ENCODE measurements at places on chromosomes 2 and 18.
A peak's percentile ranks its signal among the peaks of the same experiment; 100 is the strongest.

DNA sequence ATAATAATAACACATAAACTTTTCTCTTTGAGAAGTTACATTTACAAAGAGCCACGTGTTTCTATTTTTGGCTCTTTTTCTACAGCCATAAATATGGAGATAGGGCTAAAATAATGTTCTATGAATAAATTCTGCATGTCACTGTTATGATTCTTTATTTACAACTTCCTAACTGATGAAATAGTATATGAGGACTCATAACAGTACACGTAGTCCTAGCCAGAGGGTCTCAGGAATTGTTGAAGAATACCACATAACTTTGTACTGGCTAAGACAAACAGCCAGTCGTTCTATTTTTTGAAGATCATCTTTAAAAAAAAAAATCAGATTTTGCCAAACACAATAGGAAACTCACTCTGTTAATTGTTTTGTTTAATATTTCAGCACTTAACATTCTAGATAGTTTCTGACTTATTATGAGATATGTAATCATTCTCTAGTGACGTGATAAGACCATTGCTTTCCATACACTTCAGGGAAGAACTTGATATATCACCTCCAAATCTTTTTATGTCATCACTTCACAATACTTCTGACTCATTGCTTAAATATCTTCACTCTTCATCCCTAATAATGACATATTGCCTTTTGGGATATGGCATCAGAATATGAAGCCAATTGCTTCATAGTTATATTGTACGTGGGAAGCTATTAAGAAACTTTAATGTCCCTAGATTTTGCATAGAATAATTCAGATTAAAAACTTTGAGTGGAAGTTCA, 256.1 kb downstream of the XIRP2 start:
- DNase-seq: no peak

- DNase-seq: no peak
These were observed 471.1 kb upstream of the FAM98A start for GRCh38 chr2:34070196-34070595.

GRCh38 chr18:36179562-36180355, 7.5 kb upstream of the MOCOS start:
- DNase-seq: no peak

GRCh38 chr2:70745276-70745825, 22.6 kb downstream of the ADD2 start:
- no peak for DNase-seq

DNA sequence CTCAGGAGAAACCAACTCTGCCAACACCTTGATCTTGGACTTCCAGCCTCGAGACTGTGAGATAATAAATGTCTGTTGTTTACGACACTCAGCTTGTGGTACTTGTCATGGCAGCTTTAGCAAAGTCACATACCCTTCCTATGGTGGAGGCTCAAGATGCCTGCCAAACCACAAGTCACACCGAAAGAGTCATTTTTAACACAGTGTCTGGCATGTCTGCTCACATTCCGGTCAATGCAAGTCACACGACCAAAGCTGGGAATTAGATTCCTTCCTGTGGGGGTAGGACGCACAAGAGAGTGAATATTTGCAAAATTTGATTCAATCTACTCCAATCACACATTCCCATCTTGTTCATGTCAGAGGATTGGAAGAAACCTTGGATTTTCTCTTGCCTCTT, 24.6 kb downstream of the KCNE4 start:
- no peak for DNase-seq

DNA sequence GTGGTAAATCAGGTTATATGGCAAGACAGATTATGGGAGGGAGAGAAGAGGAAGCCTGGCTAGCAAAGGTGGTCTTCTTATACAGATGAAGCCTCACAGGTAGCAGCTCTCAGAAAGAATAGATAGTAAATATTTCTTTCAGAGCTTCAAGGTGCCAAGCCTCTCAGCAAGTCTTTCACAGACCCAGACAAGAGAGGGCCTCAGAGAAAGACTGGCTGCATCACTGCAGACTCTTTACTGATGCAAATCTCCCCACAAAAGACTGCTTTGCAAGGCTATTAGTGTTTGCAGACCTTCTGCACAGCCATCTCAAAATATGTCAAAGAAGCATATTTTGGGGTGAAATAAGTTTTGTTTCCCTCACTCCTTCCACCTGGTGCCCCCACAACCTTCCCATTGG, 372.4 kb upstream of the RND3 start:
- no peak for DNase-seq

DNA sequence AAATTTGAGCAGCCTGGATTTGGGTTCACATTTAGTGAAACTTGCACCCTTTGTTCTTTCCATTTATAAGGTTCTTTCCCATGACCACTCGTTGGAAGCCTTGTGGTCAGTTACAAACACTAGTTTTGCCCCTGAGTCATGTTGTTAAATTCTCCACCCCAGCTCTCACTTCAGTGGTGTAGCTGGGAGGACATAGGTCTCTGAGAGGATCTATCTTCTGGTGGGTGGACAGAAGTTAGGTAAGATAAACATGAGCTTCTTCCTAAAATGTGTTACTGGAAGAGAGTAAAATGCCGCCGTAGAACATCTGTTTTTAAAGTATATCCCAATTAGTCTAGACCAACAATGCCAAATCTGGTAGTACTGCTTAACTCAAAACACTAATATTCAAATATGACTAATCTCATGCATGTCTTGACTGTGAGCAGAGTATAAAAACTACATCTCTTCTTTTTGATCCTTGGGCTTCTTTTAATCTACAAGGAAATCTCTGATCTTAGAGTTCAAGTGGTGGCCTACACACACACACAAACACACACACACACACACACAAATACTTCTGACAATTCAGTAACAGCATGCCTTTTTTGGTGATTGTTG, 162.6 kb upstream of the FN1 start:
- no peak for DNase-seq

DNA sequence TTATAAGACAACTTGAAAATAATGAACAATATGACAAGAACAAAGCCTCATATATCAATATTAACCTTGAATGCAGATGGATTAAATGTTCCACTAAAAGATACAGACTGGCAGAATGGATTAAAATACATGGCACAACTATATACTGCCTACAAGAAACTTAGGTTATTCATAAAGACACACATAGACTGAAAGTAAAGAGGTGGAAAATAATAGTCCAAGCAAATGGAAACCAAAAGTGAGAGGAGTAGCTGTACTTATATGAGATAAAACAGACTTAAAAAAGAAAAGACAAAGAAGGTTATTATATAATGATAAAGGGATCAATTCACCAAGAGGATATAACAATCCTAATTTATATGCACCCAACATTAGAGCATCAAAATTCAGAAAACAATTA, 18.2 kb downstream of the LMAN1 start:
- no peak for DNase-seq

- DNase-seq: no peak
These were observed 48.9 kb downstream of the BMPR2 start for GRCh38 chr2:202425036-202425435.

DNA sequence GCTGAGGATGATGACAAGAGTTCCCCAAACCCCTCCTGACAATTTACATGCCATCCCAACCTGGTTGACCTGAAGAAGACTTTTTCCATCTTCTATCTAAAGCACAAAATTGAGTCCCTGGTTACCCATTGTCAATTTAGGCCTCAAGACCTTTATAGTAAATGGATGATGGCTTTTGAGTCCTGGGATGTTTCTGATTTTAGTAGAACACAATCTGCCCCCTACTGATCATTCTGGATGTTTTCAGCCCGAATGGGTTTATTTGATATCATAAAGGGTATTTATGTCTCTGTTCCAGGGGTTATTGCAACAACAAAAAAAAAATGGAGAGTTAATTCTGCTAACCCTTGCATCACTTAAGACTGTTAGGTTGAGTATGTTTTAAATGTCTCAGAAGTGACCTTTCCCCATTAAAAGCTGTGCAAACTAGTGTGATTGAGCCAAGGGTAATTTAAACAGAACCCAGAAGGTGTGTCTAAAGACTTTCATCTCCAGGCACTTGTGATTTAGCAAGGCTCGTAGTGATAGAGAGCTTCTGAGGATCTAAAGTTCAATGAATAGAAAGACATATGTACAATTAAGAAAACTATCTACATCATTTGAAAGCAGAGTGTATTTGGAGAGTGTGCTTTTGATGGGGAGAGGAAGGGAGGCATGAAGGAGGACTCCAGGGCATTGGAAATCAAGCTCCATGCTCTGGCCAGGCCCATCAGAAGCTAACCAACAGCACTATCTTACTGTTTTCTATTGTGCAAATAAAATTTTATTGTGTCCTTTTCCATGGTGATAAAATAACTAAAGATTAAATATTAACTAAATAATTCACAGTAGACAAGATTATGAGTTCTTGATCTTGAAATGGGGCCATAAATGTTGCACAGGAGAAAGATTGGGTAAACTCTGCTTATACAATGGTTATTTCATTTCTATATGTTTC, 96.6 kb upstream of the NOSTRIN start:
- no peak for DNase-seq

GRCh38 chr2:191038741-191039140, 24.8 kb upstream of the STAT1 start:
- no peak for DNase-seq

DNA sequence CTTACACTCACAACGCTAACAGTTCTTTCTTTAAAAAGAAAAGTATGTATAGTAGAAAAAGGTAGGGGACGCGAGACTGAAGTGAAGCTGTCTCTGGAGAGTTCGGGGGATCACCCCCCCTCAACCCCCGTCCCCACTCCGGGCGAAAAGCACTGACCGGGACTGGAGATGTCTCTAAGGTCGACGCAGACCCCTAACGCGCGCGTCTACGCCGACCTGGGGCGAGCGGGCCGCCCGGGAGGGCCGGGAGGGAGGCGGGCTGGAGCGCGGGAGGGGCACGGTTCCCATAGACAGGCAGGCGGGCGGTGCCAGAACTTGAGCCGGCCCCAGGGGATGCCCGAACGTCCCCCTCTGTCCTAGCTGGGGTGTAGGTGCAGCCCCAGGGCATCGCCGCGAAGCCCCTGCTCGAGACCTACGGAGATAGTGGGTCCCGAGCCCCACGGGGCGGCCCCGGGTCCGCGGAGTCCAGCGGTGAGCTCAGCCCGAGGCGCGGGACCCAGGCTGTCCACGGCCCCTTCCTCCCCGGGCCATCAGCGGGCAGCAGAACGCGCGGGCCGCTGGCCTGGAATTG, 82.2 kb downstream of the CHRNA1 start:
- DNase-seq: peak; percentile 21

Measured in neuronal stem cell (in vitro differentiated cells).